ENCODE measurements at places on chromosomes 2 and 18. TPM values are rescaled to one million over a fixed set of nuclear protein-coding genes. Genes with fewer than 3 reads are reported as not detected.
A peak's percentile ranks its signal among the peaks of the same experiment; 100 is the strongest.

DNA sequence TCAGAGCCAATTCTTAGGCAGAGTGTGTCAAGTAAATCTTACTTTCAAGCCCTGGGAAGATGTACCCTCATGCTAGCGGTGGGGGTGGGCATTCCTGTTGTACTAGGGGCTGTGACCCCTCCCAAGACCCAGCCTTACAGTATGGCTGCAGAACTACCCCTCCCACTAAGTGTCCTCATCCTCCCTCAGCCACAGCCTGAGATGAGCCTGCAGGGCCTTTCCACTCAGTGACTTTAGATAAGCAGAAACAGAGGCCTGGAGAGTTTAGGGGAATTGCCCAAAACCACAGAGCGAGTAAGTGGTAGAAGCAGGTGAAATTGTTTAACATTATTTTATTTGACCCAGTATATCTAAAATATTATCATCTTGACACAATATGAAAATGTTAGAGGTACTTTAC, 36.6 kb downstream of the TTC32 start:
- DNase-seq = no peak

The FOSL2 gene
- polyA plus RNA-seq = 22.0 TPM

The KCNG2 gene
- 0.86 TPM for polyA plus RNA-seq

- no peak for DNase-seq
These were observed 37.9 kb upstream of the NARS1 start for GRCh38 chr18:57659460-57660102.

- no peak for DNase-seq
These were observed 322.2 kb upstream of the SPHKAP start for GRCh38 chr2:228503731-228504130.

- DNase-seq = no peak
These were observed 214.4 kb upstream of the EPAS1 start for GRCh38 chr2:46082531-46083485.

DNA sequence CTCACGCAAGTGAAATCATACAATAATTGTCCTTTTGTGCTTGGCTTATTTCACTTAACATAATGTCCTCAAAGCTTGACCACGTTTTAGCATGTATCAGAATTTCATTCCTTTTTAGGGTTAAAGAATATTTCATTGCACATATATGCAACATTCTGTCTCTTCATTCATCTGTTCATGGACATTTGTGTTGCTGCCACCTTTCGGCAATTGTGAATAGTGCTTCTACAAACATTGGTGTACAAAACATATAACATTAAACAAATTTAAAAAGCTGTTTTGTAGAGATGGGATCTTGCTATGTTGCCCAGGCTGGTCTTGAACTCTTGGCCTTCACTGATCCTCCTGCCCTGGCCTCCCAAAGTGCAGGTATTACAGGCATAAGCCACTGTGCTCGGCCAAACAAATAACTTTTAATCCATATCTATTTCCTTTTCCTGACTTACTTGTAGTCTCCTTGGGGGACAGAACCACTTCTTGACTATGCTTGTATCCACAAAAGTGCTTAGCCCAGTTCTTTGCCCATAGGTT, 209.3 kb downstream of the SLC4A3 start:
- peak; percentile 47 for DNase-seq

DNA sequence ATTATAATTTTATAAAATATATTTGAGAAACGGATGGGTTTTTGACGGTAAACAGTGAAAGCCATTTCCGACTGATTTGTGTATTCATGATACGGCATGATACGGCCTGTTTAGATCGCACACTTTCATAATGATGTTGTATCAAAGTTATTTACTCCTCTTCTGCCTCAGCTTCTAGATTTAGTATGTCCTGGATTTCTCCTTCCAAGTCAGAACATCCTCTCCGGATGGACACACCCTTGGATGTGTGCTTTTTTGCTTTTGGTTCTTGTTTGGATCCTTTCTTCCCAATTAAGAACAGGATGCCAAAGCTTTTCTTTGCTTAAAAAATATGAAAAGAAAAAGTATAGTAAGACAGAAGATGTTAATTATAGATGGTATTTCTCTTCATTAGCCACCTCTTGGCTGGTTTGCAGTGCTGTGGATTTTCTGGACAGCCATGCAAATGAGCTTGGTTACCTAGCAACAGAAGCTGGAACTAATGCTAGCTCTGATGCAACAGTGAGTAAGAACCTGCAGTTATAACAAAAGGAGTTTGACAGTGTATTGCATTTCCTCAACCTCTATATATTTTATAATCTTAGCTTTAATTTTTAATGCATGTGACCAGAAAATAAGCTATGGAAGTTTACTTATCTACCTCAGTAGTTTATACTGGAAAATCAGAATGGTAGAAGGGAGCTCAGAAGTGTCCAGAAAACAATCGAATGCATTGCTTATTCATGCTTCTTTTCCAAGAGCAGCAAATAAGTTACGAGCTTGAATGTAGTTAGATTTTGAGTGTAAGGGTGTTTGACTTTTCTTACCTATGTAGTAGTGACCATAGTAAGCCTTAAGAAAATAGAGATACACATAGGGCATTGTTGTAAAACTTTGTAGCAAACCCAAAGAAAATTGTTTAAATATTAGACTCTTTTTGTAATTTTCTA, 27.9 kb downstream of the RMND5A start:
- no peak for DNase-seq

GRCh38 chr2:117820444-117820843, 6.0 kb downstream of the DDX18 start:
- DNase-seq = no peak

GRCh38 chr2:8984157-8984556, 19.3 kb downstream of the MBOAT2 start:
- no peak for DNase-seq

DNA sequence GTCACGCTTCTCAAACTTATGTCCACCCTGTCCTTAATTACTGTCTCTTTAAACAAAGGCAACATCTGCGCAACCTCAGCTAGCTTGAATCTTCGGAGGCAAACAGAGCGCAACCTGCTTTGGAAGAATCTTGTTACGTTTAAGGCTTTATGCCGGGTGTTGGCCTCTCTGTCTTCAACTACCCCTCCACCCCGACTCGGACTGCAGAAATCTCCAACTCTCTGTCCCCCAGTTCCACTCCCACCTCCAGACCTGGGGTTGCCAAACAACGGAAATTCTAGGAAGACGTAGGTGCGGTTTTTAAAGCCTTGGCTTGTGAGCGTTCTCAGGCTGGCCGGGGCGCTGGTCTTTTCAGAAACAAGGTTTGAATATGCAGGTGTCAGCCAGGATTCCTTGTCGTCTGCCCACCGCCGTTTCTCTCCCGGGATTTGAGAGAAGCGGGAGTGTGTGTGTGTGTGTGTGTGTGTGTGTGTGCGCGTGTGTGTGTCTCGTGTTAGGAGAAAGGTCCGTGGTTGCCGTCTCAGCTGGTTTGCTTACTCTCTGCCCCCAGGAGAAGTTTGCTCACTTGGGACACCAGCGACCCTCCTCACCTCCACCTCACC, 1.1 kb upstream of the ONECUT2 start:
- no peak for DNase-seq

DNA sequence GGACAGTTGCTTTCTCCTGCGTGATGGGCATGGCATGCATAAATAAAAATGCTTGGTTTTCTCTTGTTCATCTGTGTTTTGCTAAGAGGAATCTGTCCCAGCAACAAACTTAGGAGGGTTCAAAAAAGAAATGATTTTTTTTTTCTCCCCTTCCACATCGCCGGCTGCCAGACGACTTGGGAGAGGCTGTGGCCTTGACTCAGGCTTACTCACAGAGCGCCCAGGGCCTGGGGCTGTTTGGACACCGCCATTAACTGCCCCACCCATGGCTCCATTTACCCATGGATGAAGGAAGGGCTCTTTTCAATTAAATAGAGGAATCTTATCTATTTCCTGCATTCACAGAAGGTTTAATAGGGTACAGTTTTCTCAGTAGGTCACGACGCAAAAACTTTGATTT, 22.3 kb upstream of the SERPINB5 start:
- DNase-seq = no peak
